ENCODE measurements at places on chromosomes 16 and 17.

DNA sequence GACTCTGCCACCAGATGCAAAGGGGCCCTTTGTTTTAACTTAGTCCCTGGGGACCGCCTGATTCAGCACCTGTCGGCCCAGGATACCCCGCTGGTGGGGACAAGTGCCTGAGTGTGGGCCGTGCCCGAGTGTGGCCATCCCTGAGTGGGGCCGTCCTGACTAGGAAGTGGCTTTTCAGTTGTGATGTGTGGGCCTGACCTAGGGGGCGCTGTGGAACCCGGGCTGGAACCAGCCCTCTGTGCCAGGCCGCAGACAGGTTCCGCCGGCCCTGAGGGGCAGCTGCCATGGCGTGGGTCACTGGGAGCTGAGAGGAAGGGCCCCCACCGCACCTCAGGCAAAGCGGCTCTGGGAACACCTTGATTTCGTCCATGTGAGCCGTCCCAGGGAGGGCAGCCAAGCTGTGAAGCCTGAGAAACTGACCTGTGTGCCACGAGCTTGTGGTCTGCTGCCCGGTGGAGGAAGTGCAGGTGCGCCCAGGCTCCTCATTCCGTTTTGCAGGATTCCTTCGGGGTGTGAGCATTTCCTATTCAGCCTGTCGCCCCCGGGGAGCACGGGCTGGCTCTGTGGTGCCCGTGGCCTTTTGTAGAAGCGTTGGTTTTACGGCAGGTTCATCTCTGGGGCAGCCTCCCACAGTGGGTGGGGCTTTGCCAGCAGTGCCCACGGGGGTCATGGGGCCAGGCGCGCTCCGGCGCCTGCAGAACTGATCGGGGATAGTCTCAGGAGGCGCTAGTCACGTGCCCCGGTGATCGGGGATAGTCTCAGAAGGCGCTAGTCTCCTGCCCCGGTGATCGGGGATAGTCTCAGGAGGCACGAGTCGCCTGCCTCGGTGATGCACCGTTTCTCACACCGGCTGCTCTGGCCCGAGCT is 5.3 kb downstream of the RPL13 start:
- DNase-seq, result peak; percentile 78

GRCh38 chr17:55433029-55433628 is 11.5 kb upstream of the MMD start:
- DNase-seq, result no peak

DNA sequence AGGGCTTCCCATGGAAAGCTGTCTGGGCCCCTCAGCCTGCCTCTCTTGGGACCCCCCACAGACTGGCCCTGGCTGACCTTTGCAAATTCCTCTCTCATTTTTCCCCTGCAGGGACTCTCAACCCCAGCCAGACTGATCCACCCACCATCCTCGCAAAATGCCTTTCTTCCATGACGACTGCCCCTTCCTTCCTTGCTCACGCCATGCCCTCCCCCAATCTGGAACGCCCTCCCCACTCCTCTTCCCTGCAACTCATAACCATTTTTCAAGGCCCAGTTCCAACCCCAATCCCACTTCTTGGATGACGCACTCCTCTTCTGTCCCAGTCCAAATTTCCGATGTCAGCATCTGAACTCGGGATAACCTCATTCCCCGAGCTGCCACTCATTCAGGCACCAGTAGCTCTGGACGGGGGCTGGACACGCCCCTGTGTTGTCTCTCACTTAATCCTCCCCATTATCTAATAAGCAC is 1.3 kb upstream of the DNAI2 start:
- peak; percentile 49 for DNase-seq

GRCh38 chr16:23966597-23967394 is 131.0 kb downstream of the PRKCB start:
- DNase-seq, result peak; percentile 21

GRCh38 chr16:48971571-48972077 is 310.0 kb downstream of the CBLN1 start:
- DNase-seq, result no peak

GRCh38 chr16:68367030-68367429 is 56.2 kb downstream of the PRMT7 start:
- peak; percentile 31 for DNase-seq

DNA sequence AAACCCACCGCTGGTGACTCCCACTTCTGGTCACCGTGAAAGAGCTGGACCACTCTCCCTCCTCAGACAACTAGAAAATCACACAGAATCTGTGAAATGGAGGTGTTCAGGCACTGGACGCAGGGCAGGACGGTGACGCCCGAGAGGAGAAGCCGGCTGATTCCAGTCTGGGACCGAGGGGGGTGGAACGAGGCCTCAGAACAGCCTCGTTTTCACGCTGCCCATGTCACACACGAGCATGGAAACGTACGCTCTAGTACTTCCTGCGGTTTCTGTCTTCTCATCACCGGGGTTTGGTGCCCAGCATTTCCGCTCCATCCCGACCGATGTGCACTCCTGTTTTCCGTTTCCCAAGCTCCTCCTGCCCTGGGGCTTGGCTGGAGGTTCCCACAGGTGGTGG is 101.8 kb upstream of the METRNL start:
- DNase-seq, result no peak

GRCh38 chr16:86963600-86964575 is 353.3 kb downstream of the C16orf95 start:
- no peak for DNase-seq

DNA sequence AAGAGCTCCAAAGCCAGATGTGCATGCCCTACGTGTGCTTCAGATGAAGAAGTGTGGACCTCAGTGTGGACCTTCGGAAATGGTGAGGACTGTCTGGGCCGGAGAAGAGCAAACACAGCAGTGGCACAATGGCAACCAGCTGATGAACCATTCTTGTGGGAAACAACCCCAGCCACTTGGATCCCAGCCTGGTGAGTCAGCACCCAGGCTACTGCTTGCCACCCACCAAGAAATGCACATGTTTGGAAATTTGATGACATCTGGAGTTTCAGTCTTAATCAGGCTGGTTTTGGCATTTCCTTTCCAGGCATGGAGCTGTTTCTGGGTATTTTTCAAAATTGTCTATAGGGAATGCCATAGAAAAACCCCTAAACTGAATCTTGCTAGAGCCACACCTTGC is 42.7 kb downstream of the DYNLRB2 start:
- no peak for DNase-seq

GRCh38 chr16:10641953-10642949 is 52.5 kb downstream of the TEKT5 start:
- no peak for DNase-seq

DNA sequence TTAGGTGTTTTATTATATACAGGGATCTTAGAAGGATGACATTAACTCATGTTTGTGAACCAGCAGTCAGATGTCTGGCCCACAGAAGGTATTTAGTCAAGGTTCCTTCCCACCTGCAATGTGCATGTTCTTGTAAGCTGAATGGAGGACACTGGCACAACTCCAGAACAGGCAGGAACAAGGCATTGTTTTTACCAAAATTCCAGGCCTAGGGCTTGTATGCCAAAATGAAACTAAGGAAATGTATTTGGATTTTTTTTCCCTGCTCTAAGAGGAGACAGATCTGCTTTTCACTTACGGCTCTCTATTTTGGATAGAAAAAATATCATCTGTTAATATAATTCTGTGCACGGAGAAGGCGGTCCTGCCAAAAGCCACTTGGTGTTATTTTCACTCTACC is 312.5 kb downstream of the GRIN2A start:
- DNase-seq, result no peak

GRCh38 chr17:57559634-57560318 is 185.3 kb downstream of the CCDC182 start:
- DNase-seq, result no peak

GRCh38 chr17:47937941-47938340 is 3.4 kb upstream of the PNPO start:
- no peak for DNase-seq

DNA sequence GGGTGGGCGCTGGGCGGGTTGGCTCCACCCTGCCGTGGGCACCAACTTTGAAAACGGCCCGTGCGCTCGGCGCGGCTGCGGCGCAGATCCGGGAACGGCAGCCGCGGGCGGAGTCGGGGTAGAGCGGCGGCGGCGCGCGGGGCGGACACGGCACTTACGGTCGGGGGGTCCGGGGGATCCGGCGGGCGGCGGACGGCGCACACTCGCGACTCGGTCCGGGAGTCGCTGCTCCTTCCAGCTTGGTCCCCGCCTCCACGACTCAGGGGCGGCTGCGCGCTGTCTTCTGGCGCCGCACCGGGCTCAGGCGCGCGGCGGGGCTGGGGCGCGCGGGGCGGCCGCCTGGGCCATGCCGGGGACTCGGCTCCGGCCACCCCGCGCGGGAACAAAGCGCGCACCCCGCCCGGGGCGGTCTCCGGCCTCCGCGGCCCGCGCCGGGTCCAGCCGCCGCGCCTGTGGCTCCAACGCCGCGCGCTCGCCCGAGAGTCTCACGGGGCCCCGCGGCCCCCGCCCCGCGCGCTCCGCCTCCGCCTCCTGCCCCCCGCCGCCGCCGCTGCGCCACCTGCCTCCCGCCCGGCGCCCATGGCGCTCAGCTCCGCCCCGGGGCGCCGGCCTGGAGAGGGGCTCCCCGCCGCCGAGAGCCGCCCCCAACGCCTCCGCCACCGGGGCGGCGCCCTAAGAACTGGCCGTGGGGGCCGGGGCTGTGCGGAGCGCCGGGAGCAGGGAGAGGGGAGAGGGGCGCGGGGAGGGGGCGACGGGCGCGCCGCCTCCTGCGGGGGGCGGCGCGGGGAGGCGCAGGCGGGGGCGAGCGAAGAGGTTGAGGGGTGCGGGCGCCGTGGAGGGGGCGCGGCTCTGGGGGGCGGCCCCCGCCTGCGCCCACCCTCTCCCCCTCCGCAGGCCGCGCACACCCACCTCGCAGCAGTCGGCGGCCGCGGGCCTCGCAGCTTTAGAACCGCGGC is 35.9 kb downstream of the CBFA2T3 start:
- DNase-seq, result no peak

DNA sequence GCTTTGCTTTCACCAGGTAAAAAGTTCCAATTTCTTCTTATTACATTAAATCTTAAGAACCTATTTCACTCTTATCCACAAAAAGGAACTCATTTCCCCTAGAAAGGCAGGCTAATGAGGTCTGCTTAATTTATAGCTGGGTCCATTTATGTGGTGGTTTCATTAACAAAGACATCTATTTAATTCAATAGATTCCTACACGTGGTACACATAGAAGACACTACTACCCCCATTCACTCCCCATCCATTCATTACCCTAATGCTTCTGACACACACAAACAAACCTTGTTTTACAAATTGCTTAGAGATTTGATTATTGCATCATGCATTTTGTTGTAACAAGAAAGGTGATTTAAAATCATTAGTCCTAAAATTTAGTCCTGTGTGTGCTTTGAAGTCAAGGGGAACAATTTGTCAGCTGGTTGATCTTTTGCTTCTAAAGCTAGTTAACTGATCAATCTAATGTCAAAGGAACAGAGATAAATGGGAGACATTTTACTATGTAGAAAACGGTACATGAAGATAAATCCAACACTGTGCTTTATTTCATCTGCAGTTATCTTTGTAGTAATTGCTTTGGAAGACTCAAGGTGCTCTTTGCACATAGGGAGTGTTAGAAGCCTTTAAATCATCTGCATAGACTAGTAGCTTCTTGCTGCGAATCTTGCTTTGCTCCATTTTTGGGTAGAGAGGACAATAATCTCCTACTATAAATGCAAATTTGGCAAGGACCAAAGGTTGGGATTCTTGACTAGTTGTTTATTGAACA is 379.2 kb downstream of the CDH11 start:
- DNase-seq, result no peak

GRCh38 chr16:9849697-9850245 is 332.5 kb downstream of the GRIN2A start:
- DNase-seq, result no peak

- DNase-seq, result no peak
Observed at GRCh38 chr16:15897834-15898254, 9.4 kb upstream of the CEP20 start.

DNA sequence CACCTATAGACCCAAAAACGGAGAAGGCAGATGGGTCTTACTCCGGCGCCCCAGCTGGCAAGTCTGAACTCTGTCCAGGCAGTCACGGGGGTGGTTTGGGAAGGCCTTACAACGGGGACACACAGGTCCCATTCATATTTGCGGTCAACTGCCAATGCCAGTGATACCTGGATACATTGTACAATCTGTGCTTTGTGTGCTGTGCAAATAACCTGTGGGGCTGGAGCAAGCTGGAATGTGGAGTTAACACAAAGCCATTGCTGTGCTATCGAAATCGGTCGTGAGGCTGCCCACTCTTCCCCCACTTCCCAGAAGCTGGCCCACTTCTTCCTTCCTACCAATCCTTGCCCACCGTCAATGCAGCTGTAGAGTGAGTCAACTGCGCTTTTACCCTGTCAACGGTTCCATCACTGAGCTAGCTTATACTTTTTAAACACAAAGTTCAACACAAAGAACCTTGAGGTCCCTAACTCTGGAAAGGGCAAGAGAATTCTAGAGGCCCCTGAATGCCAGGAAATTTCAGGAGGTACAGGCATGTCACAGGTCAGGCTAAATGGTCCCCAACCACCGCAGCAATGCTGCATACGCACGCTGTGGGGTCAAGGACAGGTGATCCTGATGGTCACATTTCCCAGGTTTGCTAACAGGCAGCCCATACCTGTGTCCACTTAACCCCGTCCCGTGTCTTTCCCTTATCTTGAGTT is 122.8 kb downstream of the ZFHX3 start:
- no peak for DNase-seq

DNA sequence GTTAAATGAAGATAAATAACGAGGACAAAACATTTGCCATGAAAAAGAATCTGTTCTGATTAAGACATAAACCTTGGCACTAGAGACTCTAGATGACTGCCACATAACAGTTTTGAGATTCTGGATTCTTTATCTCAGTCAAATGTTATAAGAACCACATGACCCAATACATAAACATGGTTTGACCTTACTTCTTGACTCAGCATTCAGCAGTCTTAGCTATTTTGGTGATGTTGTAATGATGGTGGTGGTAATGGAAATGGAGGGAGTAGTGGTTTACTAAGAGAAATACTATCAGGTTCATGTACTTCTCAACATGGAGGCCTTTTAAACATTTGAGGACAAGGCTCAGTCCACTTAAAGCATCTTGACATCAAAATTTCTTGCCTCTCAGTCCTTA is 925.4 kb downstream of the CDH11 start:
- no peak for DNase-seq

DNA sequence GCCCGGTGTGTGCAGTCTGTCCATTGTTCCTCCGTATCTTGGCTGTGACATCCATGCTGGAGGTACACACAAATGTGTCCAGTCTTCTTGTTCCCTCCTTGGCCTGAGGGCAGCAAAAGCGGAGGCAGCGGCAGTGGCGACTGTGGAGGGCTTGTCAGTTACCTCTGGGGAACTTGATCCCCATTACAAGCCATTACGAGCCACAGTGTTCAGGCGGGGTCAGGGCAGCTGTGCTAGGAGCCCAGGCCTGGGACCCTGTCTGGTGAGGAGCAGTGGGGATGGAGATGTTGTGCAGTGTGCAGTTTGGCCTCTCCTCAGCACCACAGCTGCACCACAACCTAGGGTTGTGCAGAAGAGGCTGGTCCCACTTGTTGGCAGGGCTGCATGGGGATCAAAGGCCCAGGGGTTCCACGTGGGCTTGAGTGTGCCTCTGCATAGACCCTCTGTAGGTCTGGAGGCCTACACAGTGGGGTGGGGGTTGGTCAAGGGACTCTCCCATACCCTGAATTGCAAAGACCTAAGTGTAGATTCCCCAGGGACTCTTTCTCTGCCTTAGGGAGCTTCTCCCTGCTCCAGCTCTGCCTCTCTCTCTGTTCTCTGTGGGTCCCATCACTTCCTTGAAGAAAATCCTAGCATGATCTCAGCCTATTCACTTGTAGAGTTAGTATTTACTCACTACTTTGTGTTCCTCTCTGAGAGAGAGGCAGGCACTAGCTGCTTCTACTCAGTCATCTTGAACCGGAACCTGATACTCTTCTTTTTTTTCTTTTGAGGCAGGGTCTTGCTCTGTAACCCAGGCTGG is 58.8 kb downstream of the SLFN11 start:
- peak; percentile 36 for DNase-seq

All from SJCRH30 (cell line).